ENCODE measurements at places on chromosomes 7 and 10.

GRCh38 chr7:13770305-13770704 lies 219.2 kb downstream of the ETV1 start:
- DNase-seq = no peak

- DNase-seq = no peak
Observed at GRCh38 chr10:71750124-71750841, 23.0 kb downstream of the VSIR start.

- no peak for DNase-seq
Observed at GRCh38 chr10:9895453-9895852, 1122.2 kb upstream of the CELF2 start.

- DNase-seq = no peak
Observed at GRCh38 chr10:97762056-97762455, 9.7 kb downstream of the SFRP5 start.

DNA sequence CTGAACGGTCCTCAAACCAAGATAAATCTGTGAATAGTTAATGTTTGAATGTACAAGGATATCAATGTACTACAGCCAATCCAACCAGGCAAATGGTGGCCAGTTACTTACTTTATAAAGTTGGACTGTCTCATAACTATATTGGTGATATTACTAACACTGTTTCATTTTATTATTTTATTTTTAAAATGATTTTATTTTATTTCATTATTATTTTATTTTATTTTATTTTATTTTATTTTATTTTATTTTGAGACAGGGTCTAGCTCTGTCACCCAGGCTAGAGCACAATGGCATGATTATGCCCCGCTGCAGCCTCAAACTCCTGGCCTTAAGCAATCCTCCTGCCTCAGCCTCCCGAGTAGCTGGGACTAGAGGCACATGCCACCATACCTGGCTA lies 6.8 kb downstream of the IL15RA start:
- no peak for DNase-seq

GRCh38 chr10:116891208-116891607 lies 41.9 kb downstream of the ENO4 start:
- DNase-seq = no peak

GRCh38 chr7:131455546-131455945 lies 100.9 kb downstream of the PODXL start:
- DNase-seq = no peak

DNA sequence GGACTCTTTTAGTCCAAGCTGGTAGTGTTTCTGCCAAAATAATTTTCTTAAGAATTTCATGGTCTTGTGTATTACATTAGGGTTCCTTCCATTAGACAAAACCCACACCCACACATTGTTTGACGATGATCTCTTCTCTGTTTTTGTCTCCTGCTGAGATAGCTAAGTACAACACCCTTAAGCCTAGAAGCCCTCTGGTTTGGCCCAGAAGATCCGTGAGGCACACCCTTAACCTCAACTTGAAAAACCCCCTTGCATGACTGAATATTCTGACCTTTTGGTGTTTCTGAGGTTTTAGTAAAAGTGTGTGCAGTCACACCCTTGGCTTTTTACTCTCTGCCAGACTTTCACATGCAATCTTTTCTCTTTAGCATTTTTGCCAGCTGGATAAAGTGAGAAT lies 29.3 kb upstream of the ERCC6 start:
- no peak for DNase-seq

- DNase-seq = no peak
Observed at GRCh38 chr7:127629268-127629854, 11.4 kb upstream of the PAX4 start.

DNA sequence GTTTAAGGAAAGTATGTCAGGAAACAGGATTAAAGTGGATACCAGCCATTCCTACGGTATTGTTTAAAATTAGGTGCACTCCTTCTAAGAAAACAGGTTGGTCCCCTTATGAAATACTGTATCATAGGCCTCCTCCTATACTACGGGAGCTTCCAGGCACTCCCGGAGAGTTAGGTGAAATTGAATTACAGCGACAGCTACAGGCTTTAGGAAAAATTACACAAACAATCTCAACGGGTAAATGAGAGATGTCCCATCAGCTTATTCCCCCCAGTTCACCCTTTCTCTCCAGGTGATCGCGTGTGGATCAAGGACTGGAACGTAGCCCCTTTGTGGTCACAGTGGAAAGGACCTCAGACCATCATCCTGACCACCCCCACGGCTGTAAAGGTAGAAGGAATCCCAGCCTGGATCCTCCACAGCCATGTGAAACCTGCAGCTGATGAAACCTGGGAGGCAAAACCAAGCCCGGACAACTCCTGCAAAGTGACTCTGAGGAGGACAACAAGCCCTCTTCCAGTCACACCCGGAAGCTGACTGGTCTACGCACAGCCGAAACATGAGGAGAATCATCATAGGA lies 25.1 kb upstream of the GHITM start:
- no peak for DNase-seq

DNA sequence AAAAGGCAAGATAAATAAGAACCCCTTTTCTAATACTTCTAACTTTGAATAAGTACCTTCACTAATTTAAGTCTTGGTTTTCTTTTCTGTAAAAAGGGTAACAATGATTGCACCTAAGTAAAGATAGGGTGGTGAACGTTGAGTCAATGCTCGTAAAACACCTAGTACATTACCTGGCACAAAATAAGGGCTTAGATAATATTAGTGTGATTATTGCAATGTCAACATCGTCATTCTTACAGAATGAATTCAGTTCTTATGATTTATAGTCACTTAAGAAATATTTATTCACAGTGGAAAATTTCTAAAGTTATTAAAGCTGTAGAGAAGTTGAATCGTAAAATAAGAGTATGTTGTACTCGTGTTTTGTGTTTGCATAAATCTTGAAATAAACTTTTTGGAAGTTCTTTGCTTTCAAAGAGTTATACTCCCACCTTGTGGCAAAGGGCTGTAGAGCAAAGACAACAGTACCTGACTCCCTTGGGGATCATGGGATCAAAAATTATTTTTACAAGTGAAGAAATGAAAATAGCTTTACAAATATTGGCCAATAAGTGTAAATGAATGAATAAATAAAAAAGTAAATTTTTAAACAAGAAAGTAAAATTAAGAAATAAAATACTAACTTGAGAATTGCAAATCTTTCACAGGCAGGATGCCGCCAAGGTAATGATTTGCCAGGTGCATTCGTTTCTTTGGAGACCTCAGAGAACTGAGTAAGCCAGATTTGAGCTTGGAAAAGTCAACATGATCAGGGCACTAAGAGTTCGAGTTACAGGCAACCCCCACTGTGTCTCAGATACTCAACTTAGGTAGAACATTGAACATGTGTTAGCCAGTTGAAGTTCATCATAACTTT lies 285.8 kb upstream of the CACNA2D1 start:
- DNase-seq = no peak

DNA sequence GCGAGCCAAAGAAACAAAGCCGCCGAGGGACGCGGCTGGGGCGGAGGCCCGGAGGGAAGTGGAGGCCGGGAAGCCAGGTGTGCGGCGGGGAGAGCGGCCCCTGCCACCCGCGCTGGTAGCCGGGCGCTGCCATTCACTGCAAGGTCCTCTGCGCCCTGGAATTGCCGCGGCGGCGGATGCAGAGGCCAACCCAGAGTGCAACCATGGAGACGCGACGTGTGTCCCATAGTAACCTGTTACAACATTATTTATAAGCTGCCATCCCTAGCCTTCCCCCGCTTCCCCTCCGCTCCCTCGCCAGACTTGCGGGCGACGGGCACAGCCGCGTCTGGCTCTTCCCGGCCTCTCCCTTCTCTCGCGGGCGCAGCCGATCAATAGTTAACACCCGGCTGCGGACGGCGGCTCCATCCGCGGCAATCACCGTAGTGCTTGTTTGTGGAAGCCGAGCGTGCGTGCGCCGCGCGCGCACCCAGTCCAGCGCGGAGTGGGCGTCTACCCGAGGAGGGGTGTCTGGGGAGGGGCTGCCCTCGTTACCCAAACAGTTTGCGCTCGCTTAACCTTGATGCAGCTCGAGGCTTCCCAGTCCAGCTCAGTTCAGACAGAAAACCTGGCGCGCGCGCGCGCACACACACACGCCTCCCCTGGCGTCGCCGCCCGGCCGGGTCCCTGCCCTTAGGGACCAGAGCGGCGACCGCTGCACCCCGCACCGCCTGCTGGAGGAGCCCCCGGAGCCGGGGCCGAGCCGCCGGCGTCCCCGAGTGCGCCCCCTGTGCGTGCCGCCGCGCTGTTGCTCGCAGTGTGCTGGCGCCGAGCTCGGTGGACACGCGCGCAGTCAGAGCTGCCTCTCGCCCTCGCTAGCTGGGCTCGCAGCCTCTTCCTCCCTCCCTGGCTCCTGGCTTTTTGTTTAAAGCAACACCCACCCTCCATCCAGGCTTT lies 165.4 kb upstream of the DPP6 start:
- DNase-seq = no peak

- DNase-seq = no peak
Observed at GRCh38 chr10:17161775-17162174, 32.2 kb upstream of the CUBN start.

GRCh38 chr10:26859241-26860101 lies 1.3 kb downstream of the ABI1 start:
- no peak for DNase-seq

DNA sequence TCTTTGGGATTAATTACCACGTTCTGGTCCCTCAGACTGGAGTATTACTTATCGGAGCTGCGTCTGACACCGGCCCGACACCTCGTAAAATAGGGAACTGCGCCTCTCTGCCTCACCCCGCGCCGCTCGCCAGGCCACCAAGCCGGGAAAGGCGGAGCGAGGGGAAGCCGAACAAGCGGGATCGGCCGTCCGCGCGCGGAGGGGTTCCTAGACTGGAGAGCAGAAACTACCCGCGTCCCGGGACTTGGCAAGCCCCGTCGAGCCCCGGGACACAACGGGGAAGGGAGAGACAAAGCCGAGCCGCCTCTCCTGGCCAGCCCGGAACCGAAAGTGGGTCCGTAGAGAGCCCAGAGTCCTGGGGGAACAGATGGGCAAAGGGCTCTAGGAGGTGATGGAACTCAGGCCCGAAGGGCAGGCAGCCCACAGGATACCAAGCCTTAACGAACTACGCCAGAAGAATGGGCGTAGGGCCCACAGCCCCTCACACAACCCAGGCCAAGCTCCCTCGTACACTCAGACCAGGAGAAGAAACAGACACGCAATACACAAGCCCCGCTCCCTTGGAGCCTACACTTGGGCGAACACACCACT lies 6.5 kb downstream of the LBX1 start:
- DNase-seq = no peak

DNA sequence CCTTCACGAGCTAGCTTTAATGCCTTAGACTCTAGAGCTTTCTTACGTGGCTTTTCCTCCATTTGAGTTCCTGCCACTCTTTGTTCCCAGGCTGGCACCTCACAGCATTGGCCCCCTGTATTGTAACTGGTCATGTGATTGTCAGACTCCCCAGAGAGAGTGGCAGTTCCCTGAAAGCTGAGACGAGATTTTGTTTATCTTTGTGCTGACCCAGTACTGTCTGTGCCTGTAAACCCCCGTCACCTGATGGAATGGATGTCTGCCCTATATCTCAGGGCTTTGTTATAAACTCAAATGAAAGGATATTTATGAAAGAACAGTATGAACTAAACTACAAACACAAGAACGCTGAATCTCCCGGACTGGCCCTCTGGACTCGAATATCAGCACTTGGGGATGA lies 13.0 kb downstream of the NOBOX start:
- DNase-seq = no peak

DNA sequence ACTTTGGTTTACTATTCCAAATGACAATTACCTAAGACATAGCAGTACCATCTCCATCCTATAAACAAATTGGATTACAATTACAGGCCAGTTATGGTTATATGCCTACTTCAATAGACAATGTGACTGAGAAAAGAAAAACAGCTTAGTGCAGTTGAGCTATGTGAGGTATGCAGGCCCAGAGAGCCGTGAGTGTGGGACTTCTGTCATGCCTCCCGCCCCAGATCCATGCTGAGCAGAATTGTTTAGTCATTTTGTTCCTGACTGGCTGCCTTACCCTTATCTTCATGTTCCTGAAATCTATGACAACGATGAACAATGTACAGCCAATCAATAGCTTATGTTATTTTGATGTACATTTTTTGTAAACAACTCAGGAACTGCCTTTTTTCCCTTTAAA lies 21.7 kb downstream of the LARP4B start:
- no peak for DNase-seq

GRCh38 chr10:82762641-82763040 lies 887.6 kb downstream of the NRG3 start:
- no peak for DNase-seq

DNA sequence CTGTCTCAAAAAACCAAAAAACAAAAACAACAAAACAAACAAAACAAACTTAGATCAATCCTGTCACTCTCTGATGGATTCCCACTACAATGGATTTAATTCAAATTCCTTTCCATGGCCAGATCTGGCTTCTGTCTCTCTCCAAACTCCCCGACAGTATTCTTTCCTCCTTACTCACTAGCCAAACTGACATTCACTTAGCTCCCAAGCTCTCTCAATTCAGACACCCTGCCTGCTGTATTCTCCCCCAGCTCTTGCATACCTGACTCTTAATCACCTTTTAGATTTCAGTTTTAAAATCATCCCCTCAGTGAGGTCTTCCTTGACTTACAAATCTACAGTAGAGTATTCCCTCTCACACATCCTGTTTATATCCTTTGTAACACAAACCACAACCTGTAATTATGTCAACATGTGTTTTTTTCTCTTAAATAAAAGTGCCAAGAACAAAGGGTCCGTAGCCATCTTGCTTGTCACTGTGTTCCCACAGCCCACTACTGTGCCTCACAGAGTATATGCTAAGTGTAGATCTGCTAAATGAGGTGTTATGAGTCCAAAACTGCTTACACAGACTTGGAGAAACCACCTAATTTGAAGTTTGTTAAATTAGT lies 14.4 kb downstream of the HERPUD2 start:
- DNase-seq = no peak

DNA sequence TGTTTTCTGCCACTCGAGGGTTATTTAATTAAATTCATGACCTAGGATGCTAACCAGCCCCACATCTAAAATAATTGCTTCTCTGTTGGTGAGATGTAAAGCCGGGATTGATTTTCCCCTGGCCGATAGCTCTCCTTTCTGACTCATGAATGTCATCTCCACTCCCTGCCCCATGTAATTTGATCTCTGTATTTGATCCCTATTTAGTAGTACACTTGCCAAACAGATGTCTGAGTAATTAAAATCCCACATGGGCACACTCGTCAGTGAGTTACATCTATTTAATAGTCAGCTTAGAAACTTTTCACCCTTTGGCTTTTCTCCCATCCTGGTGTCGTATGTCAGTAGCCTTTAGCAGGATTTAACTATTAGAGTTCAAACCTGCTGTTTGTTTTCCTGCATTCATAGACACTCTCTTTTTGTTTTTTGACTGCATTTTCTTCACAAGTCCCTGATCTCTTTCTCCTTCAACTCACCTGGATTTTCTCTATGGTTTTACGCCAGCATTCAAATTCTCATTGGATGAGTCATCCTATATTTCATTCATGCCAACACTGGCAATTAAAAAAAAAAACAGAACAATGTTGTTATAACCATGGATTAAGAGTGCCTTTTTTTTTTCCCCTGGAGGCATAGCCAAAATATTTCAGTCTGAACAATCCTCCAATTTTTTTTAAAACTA lies 82.7 kb downstream of the SPAG6 start:
- no peak for DNase-seq

DNA sequence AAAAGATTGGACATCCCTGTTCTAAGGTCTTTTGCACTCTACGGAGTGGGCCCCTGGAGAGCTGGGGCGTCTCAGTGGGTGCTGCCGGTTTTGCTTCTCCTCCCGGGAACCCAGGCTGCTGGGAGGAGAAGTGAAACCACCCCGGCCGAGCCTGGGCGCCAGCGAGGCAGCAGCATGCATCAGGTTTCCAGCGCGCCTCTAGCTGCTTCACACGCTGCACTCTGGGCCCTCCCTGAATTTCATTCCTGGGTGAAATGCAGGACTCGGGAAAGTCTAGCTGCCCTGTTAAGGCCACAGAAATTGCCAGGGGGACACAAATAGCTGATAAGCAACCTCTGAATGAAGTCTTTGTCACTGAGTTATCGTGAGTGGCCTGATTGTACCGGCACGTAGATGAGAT lies 127.4 kb downstream of the TRRAP start:
- DNase-seq = no peak

All from stimulated activated CD4-positive, alpha-beta T cell treated with anti-CD3 and anti-CD28 coated beads, Interleukin-1b, Interleukin-23, amount 100 ng/mL, for 1 hour (primary cell).